Muscle of leg (tissue), 16 donors: ENCODE measurements at places on chromosomes 12 and 14.

DNA sequence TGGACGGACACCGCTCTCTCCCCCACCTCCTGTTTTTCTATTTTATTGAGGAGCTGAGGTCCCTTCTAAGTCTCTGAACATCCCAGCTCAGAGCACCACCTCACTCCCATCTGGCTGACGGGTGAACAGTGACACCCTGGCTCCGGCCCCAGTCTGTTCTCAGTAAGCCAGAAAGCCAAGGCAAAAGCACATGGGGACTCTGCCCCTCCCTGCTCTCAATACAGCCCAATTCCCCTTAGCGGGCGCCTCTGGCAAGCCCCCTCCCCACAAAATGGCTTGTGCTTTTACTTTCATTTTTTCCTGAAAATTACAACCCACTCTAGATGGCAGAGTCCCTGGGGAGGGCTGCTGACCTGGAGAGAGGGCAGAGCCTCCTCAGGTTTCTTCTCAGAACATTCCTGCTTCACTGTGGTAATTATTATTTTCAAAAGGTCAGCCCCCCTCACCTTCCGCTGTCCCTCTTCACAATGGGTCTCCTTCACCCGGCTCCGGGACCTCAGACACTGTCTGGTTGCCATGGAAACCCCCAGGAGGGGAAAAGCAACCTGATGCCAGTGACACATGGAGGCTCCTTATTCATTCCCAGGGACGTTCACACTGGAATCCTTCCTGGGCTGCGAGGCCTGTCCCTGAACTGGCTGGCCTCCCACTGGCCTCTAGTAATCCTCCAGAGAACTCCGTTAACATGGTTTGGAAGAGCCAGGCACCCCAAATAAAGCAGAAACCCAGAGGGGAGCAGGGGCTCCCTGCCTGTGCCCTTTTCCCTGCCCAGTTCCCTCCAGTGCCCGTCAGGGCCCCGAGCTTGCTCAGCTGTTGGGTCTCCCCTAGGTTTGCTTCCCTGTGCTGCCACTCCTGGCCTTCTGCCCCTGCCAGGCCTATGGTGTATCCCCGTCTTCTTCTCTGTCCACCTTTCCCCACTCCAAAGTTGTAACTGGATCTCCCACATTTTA lies 15.9 kb downstream of the COL2A1 start:
- peak; percentile 60 for DNase-seq

- DNase-seq, result no peak
Measured at GRCh38 chr14:93951635-93952540, 24.5 kb downstream of the ASB2 start.

DNA sequence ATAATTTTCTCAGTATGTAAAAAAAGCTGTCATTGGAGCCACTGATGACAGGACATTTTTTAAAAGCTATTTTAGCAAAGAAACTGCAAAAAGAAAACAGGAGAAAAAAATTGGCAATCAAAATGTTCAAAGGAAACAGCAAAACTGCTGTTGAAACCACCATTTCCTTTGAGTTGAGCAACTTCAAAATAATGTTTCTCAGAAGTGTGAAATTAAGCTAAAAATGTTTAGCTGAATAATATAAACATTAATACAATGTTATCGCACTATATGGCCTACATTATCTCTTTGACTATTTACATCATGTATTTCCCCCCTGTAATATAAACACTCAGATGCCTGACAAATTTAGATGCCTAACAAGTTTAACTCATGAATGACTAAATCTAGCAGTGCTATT lies 23.4 kb upstream of the GLIPR1 start:
- no peak for DNase-seq

DNA sequence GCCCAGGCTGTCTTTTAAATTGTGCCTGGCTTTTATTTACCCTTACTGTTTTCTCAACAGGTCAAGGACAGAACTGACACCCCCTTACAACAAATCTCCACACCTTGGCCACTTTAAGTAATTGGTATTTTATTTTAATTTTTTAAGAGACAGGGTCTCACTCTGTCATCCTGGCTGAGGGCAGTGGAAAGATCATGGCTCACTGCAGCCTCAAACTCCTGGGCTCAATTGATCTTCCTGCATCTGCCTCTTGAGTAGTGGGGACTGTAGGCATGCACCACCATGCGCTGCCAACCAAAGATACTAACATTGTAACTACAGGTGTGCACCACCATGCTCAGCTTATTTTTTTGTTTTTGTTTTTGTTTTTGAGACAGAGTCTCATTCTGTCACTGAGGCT lies 109.8 kb downstream of the PTPN11 start:
- no peak for DNase-seq

GRCh38 chr12:54421879-54422250 lies 2.8 kb upstream of the ITGA5 start:
- DNase-seq, result no peak

GRCh38 chr12:104864668-104865067 lies 93.4 kb downstream of the SLC41A2 start:
- DNase-seq, result no peak

DNA sequence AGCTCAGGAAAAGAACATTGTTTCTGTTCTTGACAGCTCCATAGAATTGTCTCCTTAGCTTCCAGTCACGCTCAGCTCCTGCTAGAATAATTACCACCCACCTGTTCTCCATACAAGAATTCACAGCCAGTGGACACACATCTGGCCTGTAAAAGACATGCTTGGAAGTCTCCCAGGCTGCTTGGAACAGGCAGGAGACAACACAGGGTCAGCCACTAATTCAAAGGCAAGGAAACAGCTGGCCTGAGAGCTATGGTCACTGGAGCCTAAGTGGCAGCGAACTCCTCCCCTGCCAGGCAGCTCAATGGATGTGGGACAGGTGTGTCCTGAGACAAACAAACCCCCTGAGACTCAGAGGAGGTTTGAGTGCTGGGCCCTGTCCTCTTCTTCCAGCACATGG lies 22.9 kb upstream of the LTBP2 start:
- peak; percentile 95 for DNase-seq

DNA sequence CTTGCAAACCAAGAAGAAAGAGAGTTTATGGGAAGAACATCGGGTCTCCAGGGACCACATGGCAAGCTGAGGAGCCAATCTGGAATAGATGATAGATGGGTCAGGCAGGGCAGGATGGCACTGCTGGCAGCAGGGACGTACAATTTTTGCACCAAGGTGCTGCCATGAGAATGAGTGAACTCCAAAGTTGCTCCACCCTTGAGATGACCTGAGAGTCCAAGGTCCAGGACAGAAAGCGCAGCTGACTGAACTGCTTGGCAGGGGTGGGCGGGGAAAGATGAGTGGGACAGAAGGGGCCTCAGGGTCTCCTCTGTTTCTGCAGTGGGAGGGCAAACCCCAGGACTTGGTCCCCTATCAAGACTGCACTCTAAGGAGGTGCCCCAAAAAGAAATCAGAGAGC lies 136.7 kb upstream of the GSC start:
- no peak for DNase-seq

- no peak for DNase-seq
Measured at GRCh38 chr14:77423423-77423822, at the start of gene NOXRED1. NOXRED1 (minus strand) TSS chr14:77423523; CDS start chr14:77422889, 634 bp downstream.

- DNase-seq, result no peak
Measured at GRCh38 chr12:111173836-111174235, 195.1 kb downstream of the PHETA1 start.

DNA sequence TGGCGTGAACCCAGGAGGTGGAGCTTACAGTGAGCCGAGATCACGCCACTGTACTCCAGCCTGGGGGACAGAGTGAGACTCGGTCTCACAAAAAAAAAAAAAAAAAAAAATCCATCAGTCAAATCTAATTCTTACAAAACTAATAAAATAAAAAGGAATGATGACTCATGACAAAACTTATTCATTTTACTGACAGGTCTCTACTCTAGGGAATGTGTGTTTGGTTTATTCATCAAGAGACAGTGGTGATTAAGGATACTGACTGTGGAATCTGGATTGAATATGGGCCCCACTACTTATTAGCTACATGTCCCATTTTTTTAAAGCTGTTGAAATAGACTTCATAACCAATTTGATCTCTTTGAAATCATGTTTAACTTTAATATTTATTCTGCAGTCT lies 29.3 kb upstream of the GAS2L3 start:
- no peak for DNase-seq

GRCh38 chr14:84375235-84375634 lies 1154.7 kb upstream of the FLRT2 start:
- DNase-seq, result no peak

DNA sequence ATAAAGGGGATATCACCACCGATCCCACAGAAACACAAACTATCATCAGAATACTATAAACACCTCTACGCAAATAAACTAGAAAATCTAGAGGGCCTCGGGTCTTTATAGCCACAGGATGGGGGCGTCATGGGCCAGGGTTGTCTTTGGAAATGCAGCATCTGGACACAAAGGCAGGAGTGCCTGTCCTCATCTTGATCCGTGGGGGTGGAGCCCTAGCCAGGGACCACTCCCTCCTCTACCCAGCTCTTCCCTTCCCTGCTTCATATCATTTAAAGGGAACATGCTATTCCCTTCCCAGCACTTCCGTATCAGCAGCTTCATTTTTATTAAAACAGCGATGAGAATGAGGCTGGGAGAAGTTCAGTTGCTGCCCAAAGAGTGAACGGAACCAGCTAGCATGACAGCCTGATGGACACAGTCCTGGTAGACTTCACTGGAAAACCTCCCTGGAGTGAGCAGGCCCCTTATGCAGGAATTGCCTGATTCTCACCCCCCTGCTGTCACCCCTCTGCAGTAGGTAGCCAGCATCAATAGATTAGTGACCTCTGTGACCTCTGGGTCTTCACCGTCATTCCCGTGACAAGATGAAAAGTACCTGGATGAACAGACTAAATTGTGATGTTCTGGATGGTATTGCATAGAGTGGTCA lies 251.4 kb upstream of the RGS6 start:
- DNase-seq, result no peak

DNA sequence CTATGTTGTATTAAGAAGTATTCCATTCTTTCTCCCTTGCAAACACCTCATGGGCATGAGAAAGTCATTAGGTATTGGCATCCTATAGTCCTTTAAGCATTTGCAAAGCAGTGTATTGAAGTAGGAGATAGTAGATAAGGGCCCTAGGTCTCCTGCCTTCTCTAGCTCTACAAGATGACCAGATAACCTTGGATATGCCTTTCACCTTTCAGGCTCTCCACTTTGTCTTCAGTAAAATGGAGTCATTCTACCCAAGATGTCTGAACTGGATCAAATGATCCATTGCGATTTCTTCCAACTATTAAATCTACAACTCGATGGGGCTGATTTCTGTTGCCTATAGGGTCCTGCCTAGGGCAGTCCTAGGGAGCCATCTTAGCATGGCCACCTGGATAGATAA lies 132.1 kb upstream of the BTG1 start:
- DNase-seq, result no peak

DNA sequence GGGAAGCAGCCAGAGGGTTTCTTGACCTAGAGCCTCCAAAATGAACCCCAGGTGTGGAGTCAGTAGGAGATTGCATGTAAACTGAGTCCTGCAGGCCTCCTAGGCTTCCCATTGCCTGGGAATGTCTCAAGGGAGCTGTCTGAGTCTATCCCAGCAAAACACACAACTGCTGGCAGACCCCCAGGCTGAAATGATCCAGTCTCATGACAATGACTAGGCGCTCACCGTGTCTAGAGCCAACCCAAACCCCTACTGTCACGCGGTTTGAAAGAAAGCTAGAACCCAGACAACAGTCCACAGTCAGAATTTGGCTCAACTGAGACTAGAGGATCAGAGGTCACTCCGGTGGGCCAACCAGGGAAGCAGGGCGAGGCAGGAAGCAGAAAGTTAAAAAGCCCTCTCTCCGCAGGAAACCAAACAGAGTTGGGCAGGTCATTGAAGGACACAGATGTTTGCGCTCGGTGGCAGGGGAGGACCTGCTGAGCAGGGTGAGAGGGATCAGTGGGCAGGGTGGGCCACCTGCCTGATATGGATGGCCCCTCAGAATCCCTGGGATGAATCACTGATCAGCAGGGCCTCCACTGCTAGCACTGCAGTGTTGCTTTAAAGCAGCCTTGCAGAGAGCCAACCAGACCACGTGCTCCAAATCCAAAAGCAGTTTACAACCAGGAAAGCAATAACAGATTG lies 23.8 kb downstream of the ACTN1 start:
- peak; percentile 73 for DNase-seq

GRCh38 chr12:128808651-128809050 lies 15.1 kb downstream of the SLC15A4 start:
- no peak for DNase-seq

DNA sequence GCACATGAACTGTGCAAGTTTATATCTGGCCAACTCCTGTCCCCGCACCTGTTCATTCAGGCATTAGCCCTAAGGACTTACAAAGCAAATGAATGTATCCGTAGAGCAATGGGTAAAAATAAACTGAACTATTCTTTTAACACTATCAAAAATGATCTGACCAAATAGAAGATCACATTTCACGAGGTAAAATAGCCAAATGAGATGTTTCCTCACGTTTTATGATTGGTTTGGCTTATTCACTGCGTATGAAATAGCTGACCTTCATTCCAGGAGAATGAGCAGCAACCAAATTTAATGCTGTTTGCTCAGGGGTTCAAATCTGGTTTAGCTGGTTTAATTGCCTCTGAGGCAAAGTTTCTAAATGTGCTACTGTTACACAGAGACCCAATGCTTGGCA lies 216.0 kb upstream of the EEA1 start:
- no peak for DNase-seq

DNA sequence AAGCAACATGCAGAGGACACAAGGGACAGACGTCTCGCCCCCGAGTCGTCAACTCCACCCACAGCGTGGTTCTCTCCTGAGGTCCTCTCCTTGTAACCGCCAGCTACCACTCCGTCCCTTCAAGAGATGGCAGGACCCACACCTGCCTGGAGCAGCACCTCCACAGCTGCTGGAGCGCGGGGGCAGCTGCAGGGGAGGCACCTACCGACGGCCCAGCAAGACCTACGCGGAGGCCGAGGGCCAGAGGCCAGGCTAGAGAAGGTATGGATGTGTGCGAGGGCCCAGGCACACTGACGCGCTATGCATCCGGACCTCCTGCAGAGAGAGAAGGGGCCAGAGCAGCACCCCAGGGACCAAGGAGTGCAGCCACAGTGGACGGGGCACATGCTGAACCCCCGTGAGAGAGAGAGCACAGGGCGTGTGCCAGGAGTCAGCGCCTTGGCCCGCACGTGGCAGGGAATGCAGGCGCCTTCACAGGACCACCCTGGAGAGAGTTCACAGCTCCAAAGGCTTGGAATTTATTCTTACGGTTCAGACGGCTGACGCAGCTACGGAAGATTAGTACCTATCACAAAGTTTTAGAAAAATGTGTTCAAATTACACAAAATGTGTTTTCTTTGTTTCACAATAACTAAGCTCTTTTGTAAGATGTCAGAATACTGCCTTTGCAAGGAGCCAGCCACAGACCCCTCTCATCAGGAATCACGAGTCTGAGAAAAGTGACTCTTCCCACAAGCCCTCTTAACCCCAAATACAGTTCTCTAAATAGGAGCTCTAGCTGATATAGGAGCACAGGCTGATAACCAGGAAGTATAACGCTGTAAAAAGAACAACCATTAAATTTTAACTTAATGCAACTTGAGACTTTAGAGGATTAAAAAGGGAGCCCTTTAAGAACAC lies 36.8 kb downstream of the CDC42BPB start:
- no peak for DNase-seq

DNA sequence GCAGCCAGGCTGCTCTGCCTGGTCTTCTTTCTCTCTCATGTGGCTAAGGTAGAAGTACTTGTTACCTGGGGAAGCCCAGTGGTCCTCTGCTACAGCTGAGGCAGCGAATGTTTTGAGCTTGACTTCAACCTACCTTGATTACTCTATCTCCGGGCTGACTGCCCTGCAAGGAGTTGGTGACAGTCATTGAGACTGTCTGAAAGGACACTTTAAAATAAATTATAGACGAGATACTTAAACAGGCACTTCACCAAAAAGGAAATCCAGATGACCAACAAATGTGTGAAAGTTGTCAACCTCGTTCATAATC lies 474 bp upstream of the CIT start:
- DNase-seq, result no peak
